Ecto neural progenitor cell (in vitro differentiated cells): ENCODE measurements at places on chromosomes 5 and 9.

GRCh38 chr5:135137146-135137915, 103.3 kb upstream of the PITX1 start:
- no peak for DNase-seq

GRCh38 chr9:125497478-125497877, 209.5 kb downstream of the MAPKAP1 start:
- DNase-seq = no peak

DNA sequence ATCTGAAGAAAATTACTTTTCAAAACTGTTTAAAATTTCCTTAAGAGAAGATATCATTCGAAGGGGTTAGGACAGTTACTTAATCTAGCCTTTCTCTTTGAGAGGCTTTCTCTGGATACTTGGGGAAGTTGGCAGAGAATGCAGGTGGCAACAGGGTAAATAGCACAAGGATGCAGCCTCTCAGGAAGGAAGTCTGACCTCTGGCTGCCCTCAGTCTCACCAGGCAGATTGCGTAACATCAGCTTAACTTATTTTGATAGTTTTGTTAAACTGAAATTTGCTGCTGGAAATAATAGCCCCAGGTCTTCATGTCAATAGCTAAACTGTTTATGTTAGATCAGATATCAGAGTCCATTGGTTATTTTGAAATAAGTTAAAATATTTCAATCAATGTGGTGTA, 20.4 kb downstream of the CCDC192 start:
- no peak for DNase-seq

- DNase-seq = peak; percentile 66
Observed at GRCh38 chr5:139646912-139647505, 1.1 kb upstream of the CXXC5 start.

DNA sequence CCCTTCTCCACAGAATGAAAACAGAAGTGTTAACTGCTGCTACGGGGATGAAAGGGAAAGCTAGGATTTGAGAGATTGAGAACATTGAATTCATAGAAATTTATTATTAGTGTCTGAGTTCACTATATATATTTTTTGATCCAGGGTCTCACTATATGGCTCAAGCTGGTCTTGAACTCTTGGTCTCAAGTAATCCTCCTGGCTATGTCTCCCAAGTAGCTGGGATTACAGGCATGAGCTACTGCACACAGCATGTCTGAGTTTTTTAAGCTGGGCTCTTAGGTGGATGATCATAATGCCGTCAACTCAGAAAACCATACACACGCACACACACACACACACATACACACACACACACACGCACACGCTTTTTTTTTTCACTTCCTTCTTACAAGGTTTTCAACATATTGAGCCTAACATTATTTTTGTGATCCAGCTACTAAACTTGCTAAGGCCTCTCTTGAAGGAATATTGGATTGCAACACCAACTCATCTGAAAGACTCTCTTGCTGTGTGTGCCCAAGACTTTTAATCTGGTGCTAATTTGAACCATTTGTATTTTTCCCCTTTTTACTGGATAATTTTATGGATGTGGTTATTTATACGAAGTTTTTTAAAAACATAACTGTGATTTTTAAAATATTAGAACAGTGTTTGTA, 1045.4 kb downstream of the DTWD2 start:
- no peak for DNase-seq

GRCh38 chr9:83526901-83527300, 11.3 kb downstream of the FRMD3 start:
- DNase-seq = peak; percentile 70

DNA sequence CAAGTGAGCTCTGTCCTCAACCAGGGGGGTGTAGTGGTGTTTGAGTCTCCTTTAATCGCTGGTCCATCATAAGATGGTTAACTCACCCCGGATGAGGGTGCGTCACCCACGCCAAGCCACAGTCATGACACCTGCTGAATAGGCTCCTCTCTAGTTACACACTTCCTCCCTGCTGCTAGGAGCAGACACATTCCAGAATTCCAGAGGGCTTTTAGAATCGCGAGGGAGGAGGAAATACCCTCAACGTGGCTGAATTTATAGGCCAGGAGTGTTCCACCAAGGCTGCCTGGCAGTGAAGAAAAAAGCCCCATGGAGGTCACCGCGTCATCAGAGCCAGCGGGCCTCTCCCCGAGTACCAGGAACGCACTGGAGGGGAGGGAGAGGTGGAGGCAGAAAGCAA, 5.1 kb downstream of the GLRX start:
- DNase-seq = no peak

- no peak for DNase-seq
Observed at GRCh38 chr9:129439242-129439641, 181.7 kb downstream of the C9orf50 start.

DNA sequence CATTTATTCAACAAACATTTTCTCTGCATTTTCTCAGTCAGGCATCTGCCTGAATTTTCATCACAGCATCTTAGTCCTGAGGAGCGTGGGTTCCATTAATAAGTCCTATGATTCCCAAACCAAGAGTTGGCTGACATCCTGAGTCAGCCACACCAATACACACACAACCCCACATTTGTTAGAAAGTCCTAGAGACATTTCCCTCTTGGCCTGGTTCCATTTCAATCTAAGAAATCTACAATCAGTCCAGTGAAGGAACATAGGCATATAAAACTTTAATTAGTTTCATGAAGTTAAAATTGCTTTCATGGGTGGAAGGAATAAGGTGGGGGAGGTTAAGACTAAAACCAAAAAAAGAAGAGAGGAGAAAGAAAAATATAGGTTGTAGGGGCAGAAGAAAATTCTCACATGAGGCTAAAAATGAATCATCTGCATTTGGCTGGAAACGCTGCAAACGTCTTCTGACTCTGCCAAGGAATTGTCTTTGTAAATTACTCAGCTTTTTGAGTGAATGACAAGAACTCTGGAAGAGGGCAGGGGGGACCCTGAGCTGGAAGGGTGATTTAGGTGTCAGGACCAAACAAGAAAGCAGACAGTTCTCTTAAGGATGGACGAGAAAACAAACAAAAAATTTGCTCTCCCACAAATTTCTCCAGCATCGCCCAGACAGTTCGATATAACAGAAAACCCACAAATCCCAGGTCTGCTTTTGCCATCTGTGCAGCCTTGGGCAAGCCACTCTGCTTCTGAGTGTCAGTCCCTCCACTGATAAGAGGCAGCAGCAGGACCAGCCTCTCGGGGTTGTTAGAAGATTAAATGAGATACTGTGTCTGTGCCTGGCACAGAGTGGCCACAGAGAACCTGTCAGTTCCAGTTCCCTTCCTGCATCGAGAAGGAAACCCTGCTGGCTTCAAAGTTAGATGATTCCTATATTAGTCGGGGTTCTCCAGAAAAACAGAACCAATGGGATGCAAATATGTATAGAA, 289.7 kb downstream of the CDK5RAP2 start:
- no peak for DNase-seq

DNA sequence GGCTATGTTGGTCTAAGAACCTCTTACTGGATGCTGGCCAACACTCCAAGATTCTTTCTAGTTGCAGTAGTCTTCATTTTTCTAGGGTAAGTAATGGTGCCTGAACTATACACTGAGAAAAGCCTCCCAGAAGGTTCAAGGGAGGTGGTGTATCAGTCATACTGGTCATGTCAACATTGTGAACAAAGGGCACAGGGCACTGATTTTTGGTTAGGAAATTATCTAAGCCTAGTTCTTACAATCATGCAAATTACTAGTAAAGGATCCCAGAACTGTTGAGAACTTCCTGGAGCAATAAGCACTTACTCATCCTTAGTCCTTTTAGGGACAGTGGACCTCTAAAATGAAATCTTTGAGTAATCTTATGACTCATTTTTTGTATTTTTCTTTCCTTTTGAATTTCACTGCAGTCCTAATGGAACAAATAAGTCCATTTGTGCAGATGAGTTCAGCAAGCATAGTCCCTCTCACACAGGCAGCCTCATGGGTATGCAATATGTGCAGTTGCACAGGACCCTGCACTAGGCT, 21.1 kb upstream of the CDC42SE2 start:
- no peak for DNase-seq

GRCh38 chr5:87154191-87154590, 113.5 kb upstream of the RASA1 start:
- DNase-seq = no peak

DNA sequence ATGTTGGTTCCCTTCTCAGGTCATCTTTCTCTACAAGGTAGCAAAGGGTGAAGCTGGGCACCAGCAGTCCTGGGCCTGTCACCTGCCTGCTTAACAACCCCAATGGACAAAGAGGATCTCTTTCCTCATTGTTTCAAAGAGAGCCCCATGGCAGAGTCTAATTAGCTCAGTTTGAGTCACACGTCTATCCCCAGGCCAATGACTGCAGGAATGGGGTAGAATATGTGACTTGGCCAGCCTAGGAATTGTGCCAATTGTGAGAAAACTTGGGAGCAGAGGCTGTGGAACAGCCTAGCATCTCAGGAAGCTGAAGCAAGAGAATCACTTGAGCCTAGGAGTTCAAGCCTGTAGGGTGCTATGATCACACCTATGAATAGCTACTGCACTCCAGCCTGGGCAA, 3.6 kb upstream of the RAPGEF1 start:
- no peak for DNase-seq

DNA sequence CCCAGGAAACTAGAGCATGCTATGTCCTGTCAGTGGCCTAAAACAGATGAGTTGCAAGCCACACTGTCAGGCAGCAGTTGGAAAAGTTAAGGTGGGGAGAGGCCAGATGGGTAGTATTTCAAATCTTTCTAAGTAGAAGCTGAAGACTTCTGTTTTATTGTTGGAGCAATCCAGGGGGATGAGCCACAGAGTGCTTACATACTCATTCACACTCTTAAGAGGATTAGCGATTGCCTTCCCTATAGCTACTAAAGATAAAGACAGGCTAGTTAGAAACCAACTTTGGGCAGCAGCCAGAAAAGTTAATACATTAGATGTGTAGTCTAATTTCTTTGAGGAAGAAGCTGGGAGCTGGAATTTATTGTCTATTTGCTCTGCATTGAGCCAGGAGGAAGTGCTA, 61.7 kb upstream of the ELAVL2 start:
- DNase-seq = no peak

DNA sequence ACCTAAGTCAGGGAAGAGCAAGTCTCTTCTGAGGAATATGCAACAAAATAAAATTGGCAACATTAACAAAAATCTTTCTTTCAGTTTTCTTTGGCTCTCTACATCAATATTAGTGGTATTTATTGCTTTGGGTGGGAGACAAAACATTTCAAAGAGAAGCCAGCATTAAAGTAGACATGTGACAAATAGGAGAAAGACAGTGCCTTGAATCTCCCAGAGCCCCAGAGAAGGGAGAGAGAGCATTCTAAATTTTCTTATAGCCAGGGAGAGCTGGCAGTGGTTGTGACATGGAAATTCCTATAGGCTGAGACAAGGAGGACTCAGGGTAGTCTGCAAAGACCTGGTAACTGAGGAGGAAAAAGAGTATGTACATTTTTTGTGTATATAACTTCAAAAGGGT, 79.4 kb upstream of the NREP start:
- no peak for DNase-seq

DNA sequence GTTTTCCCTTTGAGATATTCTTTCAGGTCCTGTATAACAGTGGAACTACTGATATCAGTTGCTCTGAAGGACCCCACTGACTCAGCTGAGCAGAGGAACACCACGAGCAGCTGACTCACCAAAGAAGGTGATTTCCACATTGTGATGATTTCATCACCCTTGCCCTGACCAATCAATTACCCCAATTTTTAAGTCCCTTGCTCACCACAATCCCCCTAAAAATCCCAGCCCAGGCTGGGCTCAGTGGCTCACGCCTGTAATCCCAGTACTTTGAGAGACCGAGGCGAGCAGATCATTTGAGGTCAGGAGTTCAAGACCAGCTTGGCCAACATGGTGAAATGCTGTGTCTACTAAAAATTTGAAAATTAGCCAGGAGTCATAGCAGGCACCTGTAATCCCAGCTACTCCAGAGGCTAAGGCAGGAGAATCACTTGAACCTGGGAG, 125.3 kb upstream of the ABCA1 start:
- DNase-seq = no peak

GRCh38 chr5:129445379-129445778, 14.7 kb upstream of the ADAMTS19 start:
- no peak for DNase-seq
